ENCODE measurements at places on chromosomes 7 and 10.

DNA sequence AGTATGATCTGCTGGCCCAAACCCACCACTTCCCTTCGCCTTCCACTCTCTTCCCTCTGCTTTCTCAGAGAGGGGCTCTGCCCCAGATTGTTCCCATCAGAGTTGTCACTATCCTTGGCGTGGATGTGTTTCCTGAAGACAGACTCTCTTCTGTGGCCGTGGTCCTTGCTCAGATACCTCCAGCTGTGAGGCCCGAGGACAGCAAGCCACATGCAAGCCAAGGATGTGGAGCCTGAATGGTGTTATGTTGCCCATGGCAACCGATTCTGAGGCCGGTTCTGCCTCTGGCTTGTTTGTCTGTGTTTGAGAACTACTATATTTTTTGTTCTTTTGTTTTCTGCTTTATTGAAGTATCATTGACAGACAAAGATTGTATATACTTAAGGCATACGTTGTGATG lies 247.4 kb upstream of the PODXL start:
- DNase-seq = peak; percentile 35

DNA sequence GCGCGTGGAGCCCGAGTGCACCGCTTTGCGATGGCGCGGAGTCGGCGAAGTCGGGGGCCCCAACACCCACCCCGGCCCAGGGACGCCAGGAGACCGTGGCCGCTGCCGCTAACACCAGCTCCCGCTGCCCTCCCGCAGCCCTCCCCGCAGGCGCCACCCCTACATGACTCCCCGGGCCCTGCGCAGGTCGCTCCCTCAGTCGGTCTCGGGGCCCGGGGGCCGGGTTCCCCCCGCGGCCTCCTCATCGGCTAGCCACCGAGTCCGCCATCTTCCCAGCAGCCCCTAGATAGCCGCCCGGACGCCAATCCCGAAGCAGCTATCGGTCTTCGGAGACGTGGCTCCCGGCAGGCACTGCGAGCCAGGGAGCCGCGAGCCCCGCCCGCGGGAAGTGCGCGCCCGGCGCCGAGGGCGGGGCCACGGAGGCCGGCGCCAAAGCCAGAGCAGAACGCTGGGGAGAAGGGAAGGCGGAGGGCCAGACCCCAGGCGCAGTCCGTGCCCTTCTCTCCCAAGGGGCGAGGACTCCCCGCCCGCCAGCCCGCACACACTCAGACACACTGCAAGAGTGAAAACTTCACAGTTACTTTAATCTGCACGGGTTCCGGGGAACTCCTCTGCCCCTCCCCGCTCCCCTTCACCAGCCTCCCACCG lies at the start of gene FASTK:
Gene FASTK (minus strand): TSS at position 288 of the 648 bp plus-strand sequence. CDS start 43 bp downstream, at position 245.
- peak; percentile 91 for DNase-seq

- DNase-seq = no peak
Measured at GRCh38 chr7:155529346-155529745, 17.0 kb downstream of the CNPY1 start.

DNA sequence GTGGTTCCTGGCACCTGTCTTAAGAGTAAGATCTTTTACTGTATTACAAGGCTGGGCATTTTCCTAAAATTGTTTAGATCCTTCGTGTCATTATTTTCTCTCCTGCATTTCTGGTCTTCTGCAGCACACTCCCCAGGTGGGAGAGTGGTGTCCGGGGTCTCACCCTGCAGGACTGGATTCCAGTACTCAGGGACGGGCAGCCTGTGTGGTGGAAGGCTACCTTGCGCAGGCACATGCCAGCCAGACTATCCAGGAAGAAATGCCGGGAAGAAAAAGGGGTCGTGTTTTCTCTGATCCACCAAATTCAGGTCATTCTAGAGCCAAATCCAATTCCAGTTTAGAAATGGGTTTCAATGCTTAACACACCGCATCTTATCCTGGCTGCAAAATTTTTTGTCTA lies 27.7 kb downstream of the CNPY1 start:
- DNase-seq = no peak

DNA sequence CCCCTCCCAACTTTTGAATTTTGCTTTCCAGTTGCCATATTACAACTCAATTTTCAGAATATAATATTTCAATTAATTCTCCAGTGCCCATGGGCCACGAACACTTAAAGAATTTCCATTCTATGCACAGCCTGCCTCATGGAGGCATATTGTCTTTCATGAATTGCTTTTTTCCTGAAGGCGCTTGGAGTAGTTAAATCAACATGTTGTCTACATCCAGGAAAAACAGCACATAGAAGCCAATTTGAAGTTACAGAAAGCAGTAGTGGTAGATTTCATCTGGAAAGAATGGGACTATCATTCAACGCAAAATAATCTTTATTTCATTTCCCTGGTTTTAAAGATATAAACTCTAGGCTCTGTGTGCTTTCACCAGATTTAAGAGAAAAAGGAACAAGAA lies 106.0 kb downstream of the NRP1 start:
- DNase-seq = no peak

DNA sequence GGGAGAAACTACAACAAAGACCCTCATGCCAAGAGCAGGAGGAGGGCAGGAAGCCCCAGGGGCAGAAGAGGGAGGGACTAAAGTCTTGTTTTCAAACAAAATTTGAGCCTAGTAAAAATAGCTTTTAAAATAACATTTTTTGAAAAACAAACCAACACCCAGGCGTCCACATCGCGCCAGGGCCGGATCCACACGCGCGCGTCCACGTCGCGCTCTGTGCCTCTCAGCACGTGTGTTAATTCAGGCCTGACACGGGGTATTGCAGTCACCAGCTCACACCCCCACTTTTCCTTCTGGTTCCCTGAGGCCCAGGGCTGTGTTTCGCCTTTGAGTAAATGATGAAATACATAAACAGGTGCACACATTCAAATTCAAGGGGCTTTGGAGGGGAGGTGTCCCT lies 196.2 kb downstream of the TCERG1L start:
- no peak for DNase-seq

DNA sequence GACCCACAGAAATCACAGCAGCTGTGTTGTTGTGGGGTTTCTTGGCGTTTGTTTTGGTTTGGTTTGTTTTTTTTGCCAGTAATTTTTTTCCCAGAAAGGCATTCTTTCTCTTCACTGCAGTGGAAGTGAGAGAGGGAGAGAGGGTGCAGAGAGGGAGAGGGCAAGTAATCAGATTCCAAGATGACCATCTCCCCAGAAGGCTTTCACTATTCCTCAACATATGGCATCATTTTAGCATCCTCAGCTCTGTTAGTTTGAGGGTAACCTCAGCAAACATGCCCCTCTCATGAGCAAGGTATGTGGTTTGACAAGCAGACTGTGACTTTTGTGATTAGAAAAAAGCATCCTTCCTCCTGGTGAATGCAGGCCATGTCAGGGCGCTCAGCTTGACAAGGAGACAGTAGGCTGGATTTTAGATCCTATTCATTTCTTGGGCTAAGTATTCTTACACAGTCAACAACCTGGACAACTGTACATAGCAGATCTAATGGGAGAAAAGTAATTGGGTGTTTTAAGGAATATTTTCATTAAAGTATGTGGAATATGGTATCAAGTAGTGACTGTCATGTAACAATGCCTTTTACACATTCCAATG lies 86.3 kb upstream of the PIK3CG start:
- no peak for DNase-seq

GRCh38 chr10:70343712-70344111 lies 38.7 kb downstream of the LRRC20 start:
- no peak for DNase-seq

DNA sequence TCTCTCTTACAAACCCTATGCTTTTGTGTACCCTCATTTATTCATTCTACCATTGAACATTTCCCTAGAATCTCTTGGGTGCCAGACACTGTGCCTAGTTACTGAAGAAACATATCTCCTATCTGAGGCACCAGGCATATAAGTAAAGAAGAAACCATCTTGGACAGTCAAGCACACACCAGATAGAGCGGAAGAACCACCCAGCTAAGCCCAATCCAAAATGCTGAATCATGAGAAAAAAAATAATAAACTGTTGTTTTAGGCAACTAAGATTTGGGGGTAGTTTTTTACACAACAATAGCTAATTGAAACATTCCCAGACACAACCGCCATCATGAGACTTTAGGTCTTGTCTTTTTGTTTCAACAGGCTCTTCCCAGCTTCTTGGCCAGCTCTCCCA lies 102.3 kb upstream of the TCF7L2 start:
- DNase-seq = no peak

DNA sequence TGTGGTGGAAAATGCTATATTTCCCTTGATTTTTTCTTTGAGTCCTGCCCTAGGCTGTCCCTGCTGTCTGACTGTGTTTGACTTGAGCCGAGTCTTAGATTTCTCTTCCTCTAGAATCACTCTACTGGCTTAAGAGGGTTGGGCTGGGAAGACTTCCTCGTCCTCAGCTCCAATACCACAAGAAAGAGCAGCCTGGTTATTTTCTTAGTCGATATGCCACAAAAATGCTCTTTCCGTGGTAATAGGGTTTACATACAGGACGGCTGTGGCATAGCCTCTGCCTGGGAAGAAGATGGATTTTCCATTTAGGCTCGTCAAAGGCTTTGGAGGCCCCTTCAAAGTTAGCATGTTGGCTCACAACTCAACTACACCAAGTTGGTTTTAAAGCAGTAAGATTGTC lies 212.0 kb upstream of the IGFBP3 start:
- no peak for DNase-seq

DNA sequence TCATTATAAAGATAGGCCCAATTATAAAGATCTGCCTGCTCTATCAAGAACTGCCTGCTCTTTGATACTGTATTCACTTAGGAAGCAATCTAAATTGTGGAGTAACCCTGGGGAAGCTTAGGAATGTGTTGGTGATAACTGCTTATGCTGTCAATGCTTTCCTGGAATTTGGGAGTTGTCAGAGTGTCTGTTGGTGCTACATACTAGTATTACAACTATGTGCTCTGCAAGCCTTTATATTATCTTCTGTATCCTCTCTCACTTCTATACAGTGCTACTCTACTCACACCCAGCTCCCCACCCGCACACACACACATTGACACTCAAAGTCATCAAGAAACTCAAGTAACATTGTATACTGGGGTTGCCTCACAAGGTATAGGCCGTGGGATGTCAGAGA lies 6.1 kb downstream of the ZNF277 start:
- no peak for DNase-seq

- no peak for DNase-seq
Measured at GRCh38 chr7:100983451-100984187, 14.3 kb downstream of the MUC12 start.

DNA sequence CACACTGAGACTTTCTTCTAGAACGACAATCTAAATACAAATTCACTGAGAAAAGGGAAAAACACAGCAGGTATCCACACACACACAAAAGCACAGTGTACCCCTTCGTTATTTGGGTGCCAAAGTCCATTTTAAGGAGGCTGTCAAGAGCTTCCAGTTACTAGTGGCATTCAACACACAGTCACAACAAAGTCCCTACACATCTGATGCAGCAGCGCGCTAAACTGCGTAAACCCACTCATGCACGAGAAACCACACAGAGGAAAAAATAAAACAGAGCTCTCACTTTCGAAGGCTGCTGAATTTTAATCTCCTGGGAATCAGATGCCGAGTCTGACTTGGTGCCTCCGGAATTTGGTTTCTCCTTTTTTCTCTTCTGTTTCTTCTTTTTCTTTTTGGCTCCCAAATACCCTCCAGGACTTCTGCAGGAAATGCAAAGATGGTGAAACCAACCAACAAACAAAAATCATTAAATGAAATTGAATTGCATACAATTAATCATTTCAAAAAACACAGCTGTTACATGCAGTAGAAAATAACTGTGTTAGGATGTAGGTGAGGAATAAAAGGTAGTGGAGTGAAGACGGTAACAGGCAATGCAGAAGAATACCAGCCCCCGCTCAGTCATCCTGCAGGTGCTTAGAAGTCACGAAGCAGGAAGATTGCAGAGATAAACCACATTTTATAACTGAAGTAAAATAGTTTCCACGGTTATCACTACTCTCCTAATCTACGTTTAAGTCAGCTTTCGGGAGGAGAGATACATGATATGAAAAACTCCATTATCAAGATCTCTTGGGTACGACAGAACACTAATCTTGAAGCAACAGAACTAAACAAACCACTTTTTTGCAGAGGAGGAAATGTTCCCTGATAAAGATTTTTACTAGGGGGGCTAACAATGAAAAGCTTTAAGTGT lies 27.1 kb downstream of the NMT2 start:
- DNase-seq = no peak

DNA sequence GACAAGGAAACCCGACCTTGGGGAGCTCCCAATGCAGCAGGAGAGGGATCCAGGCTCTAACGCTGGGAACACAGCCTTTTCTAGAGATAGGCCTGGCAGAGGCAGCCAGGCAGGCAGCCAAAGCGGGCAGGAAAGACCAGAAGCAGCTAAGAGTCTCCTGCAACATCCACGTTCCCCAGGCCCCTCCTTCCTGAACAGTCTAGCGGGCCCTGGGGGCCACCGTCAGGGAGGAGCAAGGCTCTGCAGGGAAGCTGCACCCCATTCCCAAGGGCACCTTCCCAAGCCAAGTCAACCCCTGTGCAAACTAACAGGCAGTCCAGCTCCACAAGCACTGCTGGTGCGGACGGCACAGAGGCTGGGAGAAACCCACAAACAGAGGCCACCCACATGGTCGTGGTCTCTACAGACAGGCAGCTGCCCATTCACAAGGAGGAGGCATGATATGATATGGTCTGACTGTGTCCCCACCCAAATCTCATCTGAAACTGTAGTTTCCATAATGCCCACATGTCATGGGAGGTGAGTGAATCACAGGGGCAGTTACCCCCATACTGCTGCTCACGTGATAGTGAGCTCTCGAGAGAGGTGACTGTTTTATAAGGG lies 115.7 kb downstream of the MAD1L1 start:
- peak; percentile 26 for DNase-seq

- DNase-seq = no peak
Measured at GRCh38 chr10:62430881-62431280, 56.7 kb downstream of the ZNF365 start.

DNA sequence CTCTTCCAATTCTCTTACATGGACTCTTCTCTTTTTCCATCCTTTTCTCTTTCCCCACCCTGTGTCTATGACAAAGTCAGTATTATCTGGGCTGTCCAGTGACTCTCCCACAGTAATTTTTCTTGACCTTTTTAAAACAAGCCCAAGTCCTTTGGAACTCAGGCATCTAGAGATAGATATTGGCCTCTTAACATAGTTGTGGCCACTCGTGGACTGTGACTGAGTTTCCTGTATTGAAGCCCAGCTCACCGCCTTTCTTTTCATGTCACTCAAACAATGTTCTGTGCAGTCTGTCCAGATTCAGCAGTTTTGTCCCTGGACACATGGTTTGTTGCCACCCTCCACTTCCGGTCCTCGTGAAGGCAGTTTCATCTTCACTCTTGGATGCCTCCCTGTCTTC lies 110.9 kb upstream of the CDC14C start:
- no peak for DNase-seq

DNA sequence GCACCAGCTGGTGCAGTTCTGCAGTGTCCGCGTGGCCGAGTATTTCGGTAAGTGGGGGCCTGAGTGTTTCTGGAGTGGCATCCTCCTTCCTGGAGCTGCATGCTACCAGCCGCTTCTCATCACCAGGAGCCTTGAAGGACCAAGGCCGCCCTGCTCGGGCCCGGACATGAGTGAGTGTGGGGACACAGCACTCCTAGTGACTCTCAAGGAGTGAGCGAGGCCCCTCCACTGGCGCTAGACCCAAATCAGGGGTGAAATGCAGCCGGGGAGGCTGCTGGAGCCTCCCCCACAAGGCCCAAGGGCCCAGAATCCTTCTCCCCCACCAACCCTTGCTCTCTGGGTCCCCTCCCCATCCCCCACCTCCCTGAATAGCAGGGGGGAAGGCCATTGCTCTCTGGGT lies 48.0 kb downstream of the CAMK2B start:
- no peak for DNase-seq

All from NCI-H1092 (cell line).